ENCODE measurements at places on chromosomes 2 and 18.
A peak's percentile ranks its signal among the peaks of the same experiment; 100 is the strongest.

- DNase-seq, result no peak
Measured at GRCh38 chr2:29706171-29706720, 215.1 kb downstream of the ALK start.

DNA sequence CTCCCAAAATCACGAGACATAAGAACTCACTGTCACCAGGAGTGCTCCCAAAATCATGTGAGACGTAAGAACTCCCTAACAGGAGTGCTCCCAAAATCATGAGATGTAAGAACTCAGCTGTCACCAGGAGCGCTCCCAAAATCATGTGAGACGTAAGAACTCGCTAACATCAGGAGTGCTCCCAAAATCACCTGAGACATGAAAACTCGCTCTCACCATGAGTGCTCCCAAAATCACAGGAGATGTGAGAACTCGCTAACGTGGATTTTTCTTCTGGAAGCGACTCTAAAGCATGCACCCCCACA lies 53.1 kb downstream of the CTDP1 start:
- no peak for DNase-seq

DNA sequence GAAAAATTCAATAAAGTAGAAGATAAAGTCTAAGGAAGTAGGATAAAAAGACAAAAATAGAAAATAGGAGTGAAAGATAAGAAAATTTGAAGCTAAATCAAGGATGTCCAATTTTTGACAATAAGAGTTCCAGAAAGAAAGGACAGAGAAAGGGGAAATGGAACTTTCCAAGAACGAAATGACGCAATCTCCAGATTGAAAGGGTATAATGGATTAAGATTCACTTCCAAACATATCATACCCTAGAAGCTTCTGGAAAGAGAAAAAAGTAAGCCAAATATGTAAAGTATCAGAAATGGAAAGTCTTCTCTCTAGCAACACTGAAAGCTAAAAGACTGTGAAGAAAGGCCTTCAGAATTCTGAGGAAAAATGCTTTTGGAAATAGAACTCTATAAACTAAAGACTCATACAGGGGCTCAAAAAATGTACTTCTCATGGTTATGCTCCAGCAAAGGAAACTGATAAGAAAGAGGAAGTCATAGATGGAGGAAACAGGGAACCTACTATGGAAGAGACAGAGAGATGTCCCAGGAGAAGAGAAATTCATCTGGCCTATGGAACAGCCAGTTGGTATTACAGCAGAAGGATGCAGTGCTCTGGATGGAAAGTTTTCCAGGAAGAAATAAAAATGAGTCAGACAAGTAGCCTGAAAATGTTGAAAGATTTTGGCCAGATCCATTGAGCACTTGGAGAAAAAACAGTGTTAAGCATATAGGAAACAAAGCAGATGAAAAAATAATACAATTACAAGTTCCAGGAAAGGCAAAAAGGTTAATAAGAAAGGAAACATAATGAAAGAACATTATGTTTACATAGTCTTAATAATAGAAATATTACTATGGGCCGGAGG lies 20.1 kb downstream of the CASP8 start:
- DNase-seq, result no peak

DNA sequence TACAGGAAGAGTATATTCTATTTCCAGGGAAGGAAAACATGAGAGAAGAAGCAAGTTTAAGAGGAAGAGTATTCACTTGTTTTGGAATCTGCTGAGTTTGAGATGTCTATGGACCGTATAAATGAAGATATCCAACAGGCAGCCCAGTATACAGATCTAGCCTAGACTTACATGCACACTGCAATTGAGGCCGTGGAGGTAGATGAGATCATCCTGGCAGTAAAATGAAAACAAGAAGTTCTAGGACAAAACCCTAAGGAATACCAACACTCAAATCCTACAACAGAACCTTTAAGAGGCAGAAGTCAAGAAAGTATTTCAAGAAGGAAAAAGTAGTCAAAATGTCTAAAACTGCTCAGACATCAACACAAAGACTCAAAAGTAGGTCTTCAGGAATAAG lies 16.0 kb downstream of the GRB14 start:
- no peak for DNase-seq

DNA sequence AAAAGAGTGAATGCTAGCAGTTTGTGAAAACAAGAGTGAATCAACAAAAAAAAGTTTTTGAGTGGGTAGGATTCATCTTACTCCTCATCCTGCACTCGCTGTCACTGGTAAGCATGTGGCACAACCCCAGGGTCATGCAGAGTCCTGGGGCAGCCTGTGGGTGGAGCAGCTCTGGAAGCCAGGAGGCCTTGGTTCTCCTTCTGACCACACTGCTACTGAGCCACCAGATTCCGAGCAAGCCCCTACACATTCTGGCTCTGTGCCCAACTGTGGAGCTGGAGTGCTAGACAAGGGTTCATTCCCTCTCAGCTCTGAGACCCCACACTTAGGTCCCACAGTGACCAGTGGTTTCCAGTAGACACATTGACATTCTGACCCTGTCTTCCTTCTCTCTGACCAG lies 670.6 kb downstream of the BCL11A start:
- no peak for DNase-seq

DNA sequence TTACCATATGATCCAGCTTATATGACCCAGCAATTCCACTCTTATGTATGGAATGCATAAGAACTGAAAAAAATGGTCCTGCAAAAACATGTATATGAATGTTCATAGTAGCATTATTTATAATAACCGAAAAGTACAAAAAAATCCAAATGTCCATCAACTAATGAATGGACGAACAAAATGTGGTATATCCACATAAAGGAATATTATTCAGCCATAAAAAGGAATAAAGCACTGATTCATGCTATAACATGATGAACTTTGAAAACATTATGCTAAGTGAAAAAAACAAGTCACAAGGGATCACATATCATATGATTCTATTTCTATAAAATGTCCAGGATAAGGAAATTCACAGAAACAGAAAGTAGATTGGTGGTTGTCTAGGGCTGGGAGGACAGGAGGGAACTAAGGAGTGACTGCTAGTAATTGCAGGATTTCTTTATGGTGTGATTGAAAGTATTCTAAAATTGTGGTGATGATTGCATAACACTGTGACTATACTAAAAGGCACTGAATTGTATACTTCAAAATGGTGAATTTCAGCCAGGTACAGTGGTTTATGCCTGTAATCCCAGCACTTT lies 10.0 kb upstream of the DIS3L2 start:
- no peak for DNase-seq

DNA sequence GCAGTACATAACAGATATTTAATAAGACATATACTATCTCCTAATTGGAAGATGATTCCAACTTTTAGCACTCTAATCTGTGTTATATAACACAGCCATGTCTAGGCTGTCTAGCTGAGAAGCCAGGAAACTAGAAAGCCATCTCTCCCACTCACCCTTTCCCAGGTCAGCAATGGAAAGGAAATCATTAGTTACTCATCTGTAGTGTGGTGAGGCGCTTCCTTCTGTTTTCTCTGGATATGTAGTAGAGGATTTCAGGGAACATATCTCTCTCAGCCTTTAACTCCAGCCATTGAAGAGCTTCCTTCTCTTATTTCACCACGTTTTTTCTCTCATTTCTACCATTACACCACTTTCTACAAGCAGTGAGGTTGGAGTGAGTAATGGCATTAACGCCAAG lies 19.4 kb downstream of the RBBP8 start:
- no peak for DNase-seq

DNA sequence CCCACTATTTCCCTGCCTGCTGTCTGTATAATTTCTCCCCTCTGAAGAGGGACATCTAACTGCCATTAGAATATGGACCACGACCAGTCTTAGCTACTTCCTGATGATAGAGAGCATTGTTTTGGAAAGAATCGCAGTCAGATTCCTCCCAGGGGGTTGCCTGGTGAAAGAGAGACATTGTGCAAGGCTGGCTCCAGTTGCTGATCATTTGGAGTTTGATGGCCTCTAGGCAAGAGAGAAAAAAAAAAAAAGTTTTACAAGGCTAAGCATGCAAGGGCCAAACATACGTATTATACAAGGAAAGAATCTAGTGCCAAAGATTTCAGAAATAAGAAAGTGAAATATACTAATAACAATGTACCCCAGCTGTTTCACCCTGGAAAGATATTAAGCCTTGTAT lies 182.2 kb downstream of the CMPK2 start:
- DNase-seq, result no peak

GRCh38 chr2:168475636-168476035 lies 19.6 kb downstream of the CERS6 start:
- no peak for DNase-seq

GRCh38 chr2:66851449-66851872 lies 416.5 kb downstream of the MEIS1 start:
- no peak for DNase-seq

GRCh38 chr18:3411327-3411726 lies 38.6 kb upstream of the TGIF1 start:
- no peak for DNase-seq

- DNase-seq, result no peak
Measured at GRCh38 chr2:200450288-200450687, 59.6 kb downstream of the KCTD18 start.

- DNase-seq, result no peak
Measured at GRCh38 chr2:102755284-102755683, 6.5 kb upstream of the TMEM182 start.

DNA sequence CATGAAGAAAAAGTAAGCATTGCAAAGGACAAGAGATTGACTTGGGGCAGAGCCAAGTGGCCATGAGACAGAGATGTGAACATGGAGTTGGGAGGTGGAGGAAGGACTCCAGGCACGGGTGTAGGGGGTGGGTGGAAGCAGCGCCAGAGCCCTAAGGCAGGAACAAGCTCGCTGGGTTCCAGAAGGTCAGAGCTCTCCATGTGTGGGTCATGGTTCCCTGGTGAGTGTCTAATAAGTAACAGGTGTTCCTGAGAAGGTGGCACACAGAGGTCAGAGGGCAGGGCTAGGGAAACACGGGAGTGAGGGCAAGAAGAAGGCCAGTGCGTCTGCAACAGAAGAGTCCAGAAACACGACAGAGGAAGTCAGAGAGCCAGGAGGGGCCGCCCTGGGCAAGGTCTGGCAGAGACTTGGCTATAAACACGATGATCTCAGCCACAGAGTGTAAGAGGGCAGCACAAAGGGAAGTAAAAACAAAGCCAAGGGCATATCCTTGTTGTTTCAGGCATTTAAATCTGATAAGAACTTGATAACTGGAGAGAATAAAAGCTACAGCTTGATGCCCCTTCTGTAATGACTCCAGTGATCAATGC lies 260.8 kb downstream of the TGIF1 start:
- DNase-seq, result peak; percentile 18

DNA sequence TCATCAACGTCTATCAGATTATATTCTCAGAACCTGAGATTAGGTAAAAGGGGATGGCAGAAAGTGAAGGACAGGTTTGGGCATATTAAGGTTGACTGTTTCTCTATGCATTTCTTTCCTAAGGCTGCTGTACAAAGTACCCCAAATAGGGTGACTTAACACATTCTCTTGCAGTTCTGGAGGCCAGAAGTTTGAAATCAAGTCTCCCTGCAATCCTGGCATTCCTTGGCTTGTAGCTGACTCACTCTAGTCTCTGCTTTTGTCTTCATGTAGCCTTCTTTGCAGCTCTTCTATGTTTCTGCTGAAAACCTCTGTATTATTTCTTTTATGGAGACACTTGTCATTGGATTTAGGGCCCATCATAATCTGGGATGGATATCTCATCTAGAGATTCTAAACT lies 364.3 kb downstream of the PLCL1 start:
- no peak for DNase-seq

GRCh38 chr2:88114889-88115288 lies 13.0 kb downstream of the FABP1 start:
- DNase-seq, result no peak

DNA sequence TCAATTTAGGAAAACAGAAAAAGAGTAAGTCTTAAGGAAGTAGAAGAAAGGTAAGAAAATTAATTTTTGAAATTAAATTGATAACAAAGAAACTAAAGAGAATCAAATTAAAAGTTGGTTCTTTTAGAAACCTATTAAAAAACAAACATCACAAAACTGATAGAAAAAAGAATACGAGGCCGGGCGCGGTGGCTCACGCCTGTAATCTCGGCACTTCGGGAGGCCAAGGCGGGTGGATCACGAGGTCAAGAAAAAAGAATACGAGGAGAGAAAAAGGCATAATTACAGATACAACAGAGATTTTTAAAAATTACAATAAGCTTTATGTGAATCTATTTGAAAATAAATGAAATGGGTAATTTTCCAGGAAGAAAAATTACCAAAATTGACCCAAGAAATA lies 11.8 kb downstream of the PREPL start:
- DNase-seq, result no peak

DNA sequence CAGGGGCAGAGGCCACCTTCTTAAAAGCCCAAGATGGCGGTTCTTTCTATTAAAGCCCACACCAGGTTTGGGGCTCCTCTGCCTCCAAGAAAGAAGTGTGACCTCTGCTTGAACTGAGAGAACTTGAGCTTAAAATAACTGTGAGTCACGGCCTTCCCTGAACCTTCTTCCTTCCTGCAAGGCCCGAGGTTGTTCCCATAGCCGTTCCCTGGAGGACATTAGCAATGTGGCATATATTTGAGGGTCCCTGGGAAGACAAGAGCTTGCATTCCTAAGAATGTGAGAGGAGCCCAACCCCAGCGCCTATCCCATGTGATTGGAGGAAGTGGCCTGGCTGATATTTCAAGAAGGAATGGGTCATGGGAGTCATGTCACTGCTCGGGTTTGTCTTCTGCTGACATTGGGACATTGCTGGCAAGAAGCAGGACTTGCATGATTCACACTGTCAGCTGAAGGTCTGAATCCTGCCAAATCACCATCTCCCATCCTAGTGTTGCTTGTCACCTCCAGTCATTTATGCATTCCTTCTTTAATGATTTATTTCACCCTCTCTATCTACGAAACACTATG lies 168.1 kb downstream of the TRIB2 start:
- DNase-seq, result peak; percentile 40

DNA sequence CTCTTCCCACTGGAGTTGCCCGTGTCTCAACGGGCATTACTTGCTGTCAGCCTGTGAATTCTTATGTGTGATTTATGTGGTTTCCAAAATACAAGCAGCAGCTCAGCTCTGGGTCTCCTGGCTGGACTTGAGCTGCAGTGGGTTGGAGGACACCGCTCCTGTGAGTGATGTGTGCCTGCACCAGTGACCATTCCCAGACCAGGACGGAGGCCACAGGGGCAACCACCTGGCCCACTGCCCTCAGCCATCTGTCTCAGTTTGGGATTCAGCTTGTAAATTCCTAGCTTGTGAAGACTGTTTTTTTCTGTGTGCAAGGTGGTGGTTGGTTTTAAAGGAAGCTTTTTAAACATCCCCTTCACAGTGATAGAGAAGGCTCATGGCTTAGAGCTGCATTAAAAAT lies 261.0 kb downstream of the BCL2 start:
- DNase-seq, result peak; percentile 4

DNA sequence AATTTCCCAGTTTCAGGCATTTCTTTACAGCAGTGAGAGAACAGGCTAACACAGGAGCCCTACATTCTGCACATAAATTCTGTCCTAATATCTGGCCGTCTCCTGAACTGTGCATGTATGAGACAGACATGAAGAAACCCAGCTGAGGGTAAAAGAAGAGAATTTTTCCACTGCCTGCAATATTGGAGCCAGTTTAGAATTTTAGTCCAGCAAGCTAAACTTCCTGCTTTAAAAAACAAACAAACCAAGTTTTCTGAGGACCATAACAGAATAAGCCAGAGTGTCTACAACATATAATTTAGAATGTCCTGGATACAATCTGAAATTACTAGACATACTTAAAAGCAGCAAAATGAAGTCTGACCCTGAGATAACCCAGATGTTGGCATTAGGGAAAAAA lies 215.1 kb upstream of the KLHL29 start:
- DNase-seq, result no peak

GRCh38 chr2:236395067-236395466 lies 130.9 kb upstream of the ASB18 start:
- no peak for DNase-seq
